ENCODE measurements at places on chromosomes 11 and 22.

DNA sequence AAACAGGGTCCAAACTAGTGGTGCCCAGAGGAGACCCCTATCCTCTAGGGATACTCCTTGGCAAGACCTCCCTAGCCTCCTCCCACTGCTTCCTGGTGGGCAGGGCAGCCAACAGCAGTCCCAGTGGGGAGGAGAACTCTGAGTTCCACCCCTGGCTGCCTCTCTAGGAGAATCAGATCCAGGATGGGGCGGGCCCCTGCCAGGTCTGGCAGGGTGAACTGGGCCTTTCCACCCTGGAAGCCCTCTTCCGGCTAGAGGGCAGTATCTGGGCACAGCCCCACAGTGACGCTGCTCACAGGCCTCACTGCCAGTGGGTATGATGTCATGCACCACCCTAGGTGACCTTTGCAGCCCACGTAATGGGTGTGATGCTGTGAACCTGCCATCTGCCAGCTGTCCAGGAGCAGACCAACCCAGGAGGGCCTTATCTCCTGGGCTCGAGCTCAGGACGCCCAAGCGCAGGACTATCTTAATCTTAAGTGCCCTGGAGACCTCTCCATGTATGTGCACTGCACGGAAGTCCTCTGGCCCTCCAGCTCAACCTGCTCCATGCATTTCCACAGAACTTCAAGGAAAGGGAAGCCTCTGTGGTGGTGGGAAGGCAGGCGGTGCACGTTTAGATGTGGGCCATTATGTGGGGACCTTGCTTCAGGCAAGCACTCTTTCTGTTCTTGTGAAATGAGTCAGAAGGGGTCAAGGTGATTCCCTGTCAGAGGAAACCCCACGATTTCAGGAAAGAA lies 31.8 kb upstream of the FCHSD2 start:
- no peak for DNase-seq

DNA sequence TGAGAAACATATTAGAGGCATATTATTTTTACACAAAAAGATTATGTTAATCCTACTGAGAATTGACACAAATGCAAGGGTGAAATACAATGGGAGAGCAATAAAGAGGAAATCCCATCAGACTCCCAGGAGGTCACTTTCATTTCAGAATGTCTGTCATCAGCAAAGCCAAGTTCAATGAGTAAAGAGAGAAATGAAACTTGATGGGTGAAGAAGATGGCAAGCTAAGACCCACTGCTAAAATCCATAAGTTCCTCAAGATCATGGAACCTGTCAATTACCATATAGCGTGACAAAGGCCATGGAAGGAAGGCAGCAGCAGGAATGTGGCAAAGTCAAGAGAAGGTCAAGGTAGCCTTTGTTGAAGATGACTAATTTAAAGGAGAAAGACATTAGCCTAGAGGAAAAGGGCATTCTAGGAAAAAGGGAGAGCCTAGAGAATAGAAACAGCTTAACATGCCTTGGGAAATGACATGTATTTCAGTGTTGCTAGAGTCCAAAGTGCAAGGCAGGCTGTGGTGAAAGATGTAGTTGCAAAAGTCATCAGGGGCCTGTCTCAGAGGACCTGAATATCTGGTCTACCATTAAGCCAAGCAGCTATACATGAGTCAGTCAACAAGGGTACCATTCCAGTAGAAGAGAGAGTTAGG lies 43.1 kb downstream of the FAM168A start:
- DNase-seq, result no peak

DNA sequence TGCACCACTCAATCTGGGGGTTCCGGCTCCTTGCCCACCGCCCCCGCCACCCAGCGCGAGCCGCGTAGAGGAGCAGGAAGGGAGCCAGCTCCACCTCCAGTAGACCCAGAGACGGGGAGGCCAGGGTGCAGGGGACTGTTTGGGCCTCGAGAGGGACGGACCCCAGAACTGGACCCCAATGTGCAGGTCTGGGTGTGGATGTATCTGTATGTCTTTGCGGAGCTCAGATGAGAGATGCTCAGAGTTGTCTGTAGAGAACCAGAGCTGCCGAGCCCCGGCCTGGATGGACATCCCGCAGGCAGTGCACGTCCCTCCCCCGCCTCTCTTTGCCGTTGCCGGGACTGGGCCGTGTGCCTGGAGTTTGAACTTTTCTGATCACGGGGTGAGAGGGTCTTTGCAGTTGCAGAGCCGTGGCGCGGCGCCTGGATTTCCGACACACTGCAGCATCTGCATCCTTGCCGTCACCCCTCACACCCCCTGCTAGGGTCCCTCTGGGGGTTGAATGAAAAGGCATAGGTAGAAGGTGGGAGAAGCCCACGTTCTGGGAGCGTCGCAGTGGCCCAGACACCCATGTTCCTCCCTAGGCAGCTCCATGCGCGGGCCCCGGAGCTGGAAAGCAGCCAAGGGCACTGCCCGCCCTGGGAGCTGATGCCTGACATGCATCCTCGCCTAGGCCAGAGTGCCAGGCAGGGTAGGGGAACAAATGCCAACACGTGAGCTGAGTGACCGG lies 105.2 kb downstream of the KCNQ1 start:
- no peak for DNase-seq

DNA sequence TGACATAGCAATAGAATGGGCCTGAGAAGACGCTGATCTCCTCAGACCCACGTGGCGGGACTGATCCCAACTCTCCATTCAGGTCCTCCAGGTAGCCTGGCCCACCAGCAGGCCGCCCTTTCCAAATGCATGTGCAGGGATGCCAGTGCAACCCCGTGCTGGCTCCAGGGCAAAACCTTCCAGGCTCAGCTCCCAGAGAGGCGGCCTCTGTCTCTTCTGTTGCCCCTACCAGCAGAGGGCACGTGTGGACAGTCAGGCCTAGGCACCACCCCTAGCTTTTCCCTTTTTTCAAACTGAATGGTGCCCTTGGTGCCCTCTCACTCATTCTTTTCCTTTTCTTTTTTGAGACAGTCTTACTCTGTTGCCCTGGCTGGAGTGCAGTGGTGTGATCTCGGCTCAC lies 121.7 kb downstream of the OSBP2 start:
- no peak for DNase-seq

DNA sequence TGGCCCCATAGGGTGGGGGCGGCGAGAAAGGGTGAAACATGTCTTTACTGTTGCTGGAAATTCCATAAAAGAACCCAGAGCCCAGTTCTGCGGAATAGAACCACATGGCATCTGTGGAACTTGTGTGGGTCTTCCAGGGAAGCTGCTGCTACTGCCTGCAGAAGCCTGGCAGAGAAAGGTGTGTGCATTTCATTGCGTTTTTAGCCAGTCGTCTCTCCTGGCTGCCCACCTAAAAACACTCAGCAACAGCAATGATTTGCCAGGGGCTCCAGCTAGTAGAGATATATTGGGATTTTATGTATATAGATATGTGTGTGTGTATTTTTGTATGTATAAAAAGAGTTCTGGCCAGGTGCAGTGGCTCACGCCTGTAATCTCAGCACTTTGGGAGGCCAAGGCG lies 127.2 kb upstream of the TBCEL start:
- no peak for DNase-seq

GRCh38 chr11:8335683-8336082 lies 72.0 kb upstream of the LMO1 start:
- DNase-seq, result no peak

DNA sequence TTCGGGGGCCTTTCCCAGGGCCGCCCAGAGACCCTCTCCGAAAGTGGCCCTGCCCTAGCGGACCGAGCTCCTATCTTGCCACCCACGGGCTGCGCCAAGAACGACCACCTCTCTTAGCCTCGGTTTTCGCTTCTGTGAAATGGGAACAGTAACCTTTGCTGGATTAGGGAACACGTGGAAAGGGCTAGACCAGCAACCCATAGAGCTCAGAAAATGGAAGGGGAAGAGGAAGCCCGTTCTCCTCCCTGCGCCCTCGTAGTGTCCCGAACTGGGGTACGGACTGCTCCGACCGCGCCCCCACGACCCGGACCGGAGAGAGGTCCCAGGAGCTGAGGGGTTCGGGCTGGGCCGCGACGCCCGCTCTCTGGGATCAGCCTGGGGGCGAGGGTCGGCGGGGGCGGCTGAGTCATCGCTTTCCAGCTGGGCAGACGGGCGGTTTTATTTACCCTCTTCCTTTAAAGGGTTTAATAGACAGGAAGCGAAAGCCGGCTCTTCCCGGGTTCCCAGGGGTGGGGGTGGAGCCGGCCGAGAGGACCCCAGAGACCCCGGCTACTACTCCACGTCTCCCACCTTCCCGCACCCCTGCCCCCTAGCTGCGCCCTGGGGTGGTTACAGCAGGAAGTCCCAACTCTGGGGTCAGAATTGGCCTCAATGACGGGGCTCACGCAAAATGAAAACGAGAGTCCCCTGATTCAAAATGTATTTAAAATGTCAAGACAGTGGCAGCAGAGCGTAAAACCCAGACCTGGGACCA lies 907 bp upstream of the PHLDA2 start:
- no peak for DNase-seq

GRCh38 chr11:118042796-118043195 lies 34.1 kb upstream of the TMPRSS4 start:
- DNase-seq, result no peak

DNA sequence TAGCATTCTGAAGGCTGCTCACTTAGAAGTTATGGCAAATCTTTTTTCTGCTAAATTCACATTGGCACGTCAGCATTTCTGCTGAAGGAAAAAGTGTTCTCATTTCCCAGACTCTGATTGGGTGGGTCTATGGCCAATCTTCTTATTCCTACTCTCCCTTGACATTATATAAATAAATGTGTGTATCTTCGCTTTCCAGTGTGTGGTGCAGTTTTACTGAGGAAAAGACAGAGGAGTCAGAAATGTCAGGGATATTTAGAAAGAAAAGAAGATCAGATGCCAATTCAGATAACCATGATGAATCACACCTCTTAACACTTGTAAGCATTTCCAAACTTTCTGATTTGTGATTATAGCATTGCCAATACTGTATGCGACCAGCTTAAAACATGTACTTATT lies 3.2 kb upstream of the BDNF start:
- DNase-seq, result no peak

GRCh38 chr11:74680035-74680671 lies 51.1 kb downstream of the CHRDL2 start:
- no peak for DNase-seq

DNA sequence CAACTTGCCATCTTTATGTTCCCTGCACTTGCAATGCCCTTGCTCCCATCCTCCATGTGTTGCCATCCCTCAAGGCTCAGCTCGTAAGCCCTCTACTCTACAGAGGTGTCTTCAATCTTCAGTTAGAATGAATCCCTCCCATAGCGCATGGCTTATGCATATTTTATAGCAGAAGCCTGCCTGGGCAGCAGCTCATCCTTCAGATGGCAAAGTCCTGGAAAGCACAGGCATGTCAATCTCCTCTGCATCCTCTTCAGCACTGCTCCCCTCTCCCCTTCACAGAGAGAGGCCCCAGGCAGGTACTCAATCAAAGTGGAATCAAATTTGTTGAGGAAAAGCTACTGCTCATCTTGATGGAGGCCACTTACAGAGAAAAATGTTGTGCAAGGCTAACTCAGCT lies 31.1 kb upstream of the ABCC8 start:
- DNase-seq, result no peak

DNA sequence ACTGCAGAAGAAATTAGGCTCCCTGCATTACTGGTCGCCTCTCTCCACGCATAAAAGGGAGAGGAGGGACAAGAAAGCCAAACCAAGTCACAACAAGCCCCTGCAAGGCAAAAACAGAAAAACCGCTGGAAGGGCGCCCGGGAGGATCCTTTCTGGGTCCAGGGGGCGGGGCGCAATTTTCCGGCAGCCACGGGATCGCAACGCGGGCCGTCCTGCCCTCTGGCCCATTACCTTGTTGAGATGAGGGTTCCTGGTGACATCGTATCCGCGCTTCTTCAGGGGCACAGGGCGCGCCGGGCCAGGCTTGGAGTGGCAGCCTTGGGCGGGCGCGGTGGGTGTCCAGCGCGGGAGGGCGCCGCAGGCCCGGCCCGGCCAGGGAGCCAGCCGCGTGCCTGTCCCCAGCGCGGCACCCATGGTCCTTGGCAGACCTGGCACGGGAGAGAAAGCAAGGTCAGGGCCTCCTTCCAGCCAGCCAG lies 847 bp downstream of the ME3 start:
- no peak for DNase-seq

DNA sequence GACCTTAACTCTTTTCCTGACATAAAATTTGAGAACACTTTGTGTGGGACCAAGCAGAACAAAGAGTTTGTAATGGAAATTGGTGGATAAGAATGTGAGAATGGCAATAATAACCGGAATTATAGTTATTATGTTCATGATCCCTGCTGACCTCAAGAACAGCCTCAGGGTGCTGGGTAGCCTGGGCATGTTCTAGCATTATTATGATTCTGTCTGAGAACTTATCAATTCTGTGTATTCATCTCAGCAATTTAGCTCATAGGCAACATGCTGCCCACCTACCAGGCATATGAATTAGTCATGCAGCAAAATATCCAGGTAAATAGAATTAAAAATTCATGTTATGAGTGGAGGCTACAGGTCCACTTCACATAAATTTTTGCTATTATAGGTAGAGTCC lies 61.9 kb downstream of the CTSC start:
- DNase-seq, result no peak

DNA sequence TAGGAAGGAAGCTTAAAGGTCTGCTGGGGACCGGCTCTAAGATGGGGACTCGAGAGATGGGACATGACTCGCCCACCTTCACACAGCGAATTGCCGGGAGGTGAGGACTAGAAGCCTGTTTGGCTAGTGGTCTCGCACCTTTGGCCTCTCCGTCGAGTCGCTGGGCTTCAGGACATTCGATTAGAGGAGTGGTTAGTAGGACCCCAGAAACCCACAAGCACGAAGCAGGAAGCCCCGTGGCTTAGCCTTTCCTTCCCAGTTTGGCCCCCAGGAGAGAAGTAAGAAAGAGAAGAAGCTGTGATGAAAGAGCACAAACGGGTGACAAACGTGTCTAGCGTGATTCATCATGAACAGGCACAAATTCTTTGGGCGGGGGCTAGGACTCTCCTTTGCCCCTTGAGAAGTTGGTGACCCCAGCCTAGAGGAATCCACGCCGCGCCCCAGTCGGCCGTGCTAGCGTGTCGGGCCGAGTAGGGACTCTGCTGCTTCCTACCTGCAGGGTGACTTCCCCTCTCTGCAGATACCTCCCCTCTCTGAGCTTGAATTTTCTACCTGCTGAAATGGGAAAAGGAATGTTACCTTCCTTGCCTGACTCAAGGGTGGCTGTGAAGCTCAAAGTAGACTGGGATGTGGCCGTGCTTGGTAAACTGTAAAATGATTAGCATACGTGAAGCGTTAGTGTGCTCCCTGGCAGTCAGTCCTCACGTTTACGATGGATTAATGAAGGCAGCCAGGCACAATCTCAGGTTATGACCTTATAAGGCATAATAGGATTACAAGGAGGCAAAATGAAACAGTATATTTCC lies 1.1 kb upstream of the ADM start:
- DNase-seq, result no peak

DNA sequence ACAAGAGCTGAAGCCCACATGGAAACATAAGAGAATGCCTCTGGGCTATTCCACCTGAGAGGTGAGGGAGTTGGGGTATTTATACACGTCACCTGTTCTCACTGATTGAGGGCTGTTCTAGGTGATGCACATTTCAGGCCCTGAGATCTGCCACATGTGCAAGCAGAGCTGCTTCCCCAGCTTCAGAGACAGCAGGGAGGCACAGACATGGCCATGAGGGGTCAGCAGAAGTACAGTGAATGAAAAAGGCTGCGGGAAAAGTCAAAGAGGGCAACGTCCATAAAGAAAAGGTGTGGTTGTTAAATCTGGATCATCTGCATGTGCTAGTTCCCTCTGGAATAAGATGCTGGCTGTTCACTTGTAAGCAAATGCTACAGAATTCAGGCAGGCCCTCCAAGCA lies 75.4 kb downstream of the GAB4 start:
- no peak for DNase-seq
